ENCODE measurements at places on chromosomes 2 and 18. TPM values are rescaled to one million over a fixed set of nuclear protein-coding genes. Genes with fewer than 3 reads are reported as not detected.

DNA sequence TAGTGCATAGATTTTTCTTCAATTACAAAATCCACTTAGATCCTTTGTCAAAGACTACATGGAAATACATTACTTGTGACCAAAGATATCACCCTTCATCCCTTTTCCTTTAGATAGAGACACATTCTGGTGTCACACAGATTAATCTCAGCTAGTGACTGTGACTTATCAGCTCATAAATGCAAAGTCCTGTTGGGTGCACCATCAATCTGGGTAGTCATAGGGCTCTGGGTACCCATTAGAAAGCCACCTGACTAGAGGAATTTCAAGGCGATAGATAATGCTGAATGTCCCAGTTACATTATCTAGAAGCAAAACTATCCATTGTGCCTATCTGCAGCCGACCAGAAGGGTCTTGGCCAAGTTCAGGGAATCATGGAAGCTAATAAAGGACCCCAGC lies 2.6 kb upstream of the APOB start:
- DNase-seq: no peak

DNA sequence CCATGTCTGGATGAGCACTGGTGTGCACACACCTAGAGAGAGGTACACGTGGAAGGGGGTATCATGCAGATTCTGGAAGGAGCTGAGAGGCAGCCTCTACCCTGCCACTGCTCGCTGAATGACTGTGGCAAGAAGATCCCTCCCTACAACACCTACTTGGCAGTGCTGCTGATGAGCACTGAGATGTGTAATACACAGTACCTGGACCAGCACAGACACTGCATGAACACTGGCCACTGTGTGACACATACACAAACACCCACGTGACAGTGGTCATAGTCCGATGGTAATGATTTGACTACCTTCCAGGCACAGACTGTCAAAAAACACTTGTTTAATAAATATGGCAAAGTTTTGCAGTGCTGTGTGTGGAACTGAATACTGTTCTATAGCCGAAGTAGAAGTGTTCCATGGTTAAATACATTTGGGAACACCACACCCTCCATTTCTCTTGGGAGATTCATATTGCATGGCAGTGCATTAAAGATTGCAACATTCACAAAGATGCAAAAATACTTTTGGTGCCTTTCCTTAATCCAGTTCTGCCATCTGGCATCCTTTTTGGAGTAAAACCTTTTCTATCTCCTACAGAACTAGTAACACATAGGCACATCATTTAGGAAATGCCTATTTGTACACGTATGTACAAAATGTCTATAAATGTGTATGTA lies 29.6 kb downstream of the MRPS5 start:
- DNase-seq: no peak

DNA sequence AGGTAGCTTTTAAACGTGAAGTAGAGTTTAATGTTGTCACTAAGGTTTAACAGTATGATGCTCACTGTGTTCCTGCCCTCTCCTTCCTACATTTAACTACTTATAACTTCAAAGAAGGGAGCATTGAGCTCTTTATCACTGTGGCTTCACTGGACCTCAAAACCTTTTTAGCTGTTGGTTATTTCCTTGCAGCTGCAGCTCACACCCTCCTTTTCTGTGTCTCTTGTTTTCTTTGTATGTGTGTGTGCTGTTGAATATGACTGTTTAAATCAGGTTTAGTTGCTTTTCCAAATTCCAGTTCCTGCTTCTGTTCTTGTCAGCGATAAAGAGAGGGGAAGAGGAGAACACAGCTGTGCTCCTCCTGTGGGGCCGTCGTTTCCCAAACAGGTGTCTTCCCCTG lies 208.0 kb downstream of the PTPRM start:
- no peak for DNase-seq

- peak; percentile 67 for DNase-seq
Measured at GRCh38 chr2:64362562-64363026, 91.4 kb upstream of the LGALSL start.

- no peak for DNase-seq
Measured at GRCh38 chr18:42048158-42048557, 93.1 kb downstream of the PIK3C3 start.

DNA sequence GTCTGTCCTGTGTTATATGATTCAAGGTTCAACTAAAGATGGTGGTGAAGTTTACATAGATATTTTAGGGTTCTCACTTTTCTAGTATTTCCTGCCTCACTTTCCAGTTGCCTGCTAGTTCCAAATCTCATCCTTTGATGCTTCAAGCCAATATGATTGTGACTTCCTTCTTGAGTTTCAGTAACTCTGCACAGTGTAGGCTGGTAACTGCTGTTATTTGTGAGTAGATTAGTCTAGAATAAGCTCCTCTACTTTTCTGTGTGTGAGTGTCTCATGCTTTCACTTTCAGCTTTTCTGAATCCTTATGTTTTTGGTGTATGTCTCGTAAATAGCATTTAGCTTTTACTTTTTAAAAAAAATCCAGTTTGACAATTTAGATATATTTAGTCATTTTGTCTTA lies 42.6 kb downstream of the GALNT1 start:
- DNase-seq: no peak

DNA sequence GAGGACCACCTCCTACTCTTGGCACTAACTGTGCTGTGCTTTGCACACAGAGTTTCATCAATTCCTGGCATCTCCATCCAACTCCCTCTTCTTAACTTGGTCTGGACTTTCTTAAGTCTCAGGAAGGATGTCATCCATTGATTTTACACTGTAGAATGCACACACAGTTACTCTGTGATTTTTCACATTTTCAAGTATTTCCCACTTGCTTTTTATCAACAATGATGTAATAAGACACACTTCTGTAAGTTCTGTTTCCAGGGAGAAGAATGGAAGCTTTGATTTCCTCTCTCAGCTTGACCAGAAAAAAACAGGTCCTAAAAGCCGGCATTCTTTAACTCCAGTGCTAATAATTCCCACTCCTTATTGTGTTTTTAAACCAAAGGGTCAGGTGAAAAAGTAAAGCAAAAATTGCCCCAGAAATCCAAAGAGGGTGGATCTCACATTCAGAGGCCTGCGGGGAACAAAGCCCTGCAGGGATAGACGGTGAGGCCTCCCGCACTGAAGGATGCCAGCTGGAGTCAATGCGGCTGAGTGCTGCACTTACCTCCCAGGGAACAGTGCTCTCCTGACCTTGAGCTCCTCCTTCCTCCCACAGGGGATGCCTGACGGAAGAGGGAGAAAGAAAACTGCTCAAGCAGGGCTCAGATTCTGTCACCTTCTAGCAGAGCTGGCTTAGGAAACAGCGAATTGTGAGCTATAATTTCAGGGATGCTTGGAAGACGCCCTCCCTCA lies 83.1 kb downstream of the PDCL3 start:
- no peak for DNase-seq

GRCh38 chr2:62099050-62099449 lies 96.9 kb upstream of the B3GNT2 start:
- DNase-seq: no peak

DNA sequence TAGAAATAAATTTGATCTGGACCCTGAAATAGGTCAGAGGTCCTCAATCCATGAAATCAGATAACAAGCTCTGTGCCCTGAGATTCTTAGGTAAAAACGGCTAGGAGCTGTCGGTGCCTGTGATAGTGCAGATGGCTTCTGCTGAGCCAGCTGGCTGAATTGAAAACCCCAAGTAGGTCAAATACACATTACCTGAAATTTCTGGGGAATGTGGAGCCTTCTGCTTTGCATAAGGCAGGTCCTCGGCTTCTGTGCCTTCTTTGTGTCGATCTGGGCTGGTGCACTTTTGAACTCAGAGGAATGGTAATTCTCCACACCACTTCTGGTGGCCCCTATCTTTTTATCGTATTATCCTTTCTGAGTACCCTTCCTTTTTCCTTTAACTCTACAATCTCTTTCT lies 66.6 kb downstream of the CNTNAP5 start:
- DNase-seq: no peak

DNA sequence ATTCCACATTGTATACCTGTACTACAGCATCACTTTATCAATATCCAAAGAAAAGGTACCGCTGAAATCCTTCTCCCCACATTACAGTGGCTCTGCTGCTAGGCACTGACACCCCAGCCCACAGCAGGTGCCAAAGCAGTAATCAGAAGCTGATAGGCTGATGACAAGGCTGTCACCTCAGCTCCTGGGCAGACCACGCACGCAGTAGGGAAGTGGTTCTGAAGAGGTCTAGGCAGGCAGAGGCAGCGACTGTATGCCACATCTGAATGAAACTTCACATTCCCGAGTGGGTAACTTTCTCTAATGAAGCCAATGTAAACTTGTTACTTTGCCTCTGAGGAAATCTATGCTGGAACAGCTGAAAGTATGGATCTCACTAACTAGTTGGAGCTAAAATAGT lies 113.0 kb downstream of the MEP1B start:
- DNase-seq: no peak

GRCh38 chr2:171181064-171182049 lies 20.7 kb upstream of the TLK1 start:
- DNase-seq: no peak

- no peak for DNase-seq
Measured at GRCh38 chr18:13516855-13517254, 209.5 kb downstream of the FAM210A start.

DNA sequence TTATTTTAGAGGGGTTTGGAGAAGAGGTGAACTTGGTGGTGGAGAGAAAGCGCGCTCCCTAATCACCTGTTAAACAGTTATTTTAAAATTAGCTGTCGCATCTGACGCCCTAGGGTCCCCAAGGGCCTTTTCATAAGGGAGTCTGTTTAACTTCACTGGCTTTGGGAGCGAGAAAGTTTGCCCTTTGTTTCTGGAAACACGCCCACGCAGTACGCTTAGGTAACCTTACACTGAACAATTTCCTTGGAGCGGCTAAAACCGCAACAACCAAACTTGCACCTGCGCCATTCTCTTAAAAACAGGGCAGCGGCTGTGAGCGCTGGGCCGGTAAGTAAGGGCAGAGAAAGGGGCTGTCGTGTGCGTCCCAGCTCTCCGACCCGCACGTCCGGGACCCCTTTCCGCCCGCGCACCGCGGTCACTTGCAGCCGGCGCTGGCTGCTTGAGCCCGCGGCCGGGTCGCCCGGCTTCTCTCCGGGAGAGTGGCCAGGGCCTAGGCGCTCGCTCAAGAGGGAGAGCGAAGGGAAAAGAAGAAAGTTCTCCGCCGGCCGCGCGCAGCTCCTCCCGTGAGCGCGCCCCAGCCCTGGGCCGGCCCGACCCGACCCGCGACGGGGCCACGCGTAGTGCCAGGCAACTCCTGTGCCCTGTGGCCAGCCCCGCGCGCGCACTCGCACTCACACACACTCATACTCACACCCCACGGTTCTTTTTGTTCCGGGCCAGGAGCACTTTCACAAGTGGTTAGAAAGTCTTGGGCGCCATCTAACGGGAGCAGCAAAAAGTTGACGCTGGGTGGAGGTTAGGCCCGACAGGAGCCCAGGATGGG lies 19.2 kb downstream of the POU3F3 start:
- DNase-seq: peak; percentile 67

- DNase-seq: no peak
Measured at GRCh38 chr2:133675-134593, 87.6 kb upstream of the FAM110C start.

GRCh38 chr18:63887424-63887823 lies at the start of gene SERPINB2:
SERPINB2 (plus strand) TSS chr18:63887705; CDS start chr18:63891445, 3,740 bp downstream.
- DNase-seq: no peak

- peak; percentile 75 for DNase-seq
Measured at GRCh38 chr18:11885278-11885947, 22.7 kb downstream of the MPPE1 start.

DNA sequence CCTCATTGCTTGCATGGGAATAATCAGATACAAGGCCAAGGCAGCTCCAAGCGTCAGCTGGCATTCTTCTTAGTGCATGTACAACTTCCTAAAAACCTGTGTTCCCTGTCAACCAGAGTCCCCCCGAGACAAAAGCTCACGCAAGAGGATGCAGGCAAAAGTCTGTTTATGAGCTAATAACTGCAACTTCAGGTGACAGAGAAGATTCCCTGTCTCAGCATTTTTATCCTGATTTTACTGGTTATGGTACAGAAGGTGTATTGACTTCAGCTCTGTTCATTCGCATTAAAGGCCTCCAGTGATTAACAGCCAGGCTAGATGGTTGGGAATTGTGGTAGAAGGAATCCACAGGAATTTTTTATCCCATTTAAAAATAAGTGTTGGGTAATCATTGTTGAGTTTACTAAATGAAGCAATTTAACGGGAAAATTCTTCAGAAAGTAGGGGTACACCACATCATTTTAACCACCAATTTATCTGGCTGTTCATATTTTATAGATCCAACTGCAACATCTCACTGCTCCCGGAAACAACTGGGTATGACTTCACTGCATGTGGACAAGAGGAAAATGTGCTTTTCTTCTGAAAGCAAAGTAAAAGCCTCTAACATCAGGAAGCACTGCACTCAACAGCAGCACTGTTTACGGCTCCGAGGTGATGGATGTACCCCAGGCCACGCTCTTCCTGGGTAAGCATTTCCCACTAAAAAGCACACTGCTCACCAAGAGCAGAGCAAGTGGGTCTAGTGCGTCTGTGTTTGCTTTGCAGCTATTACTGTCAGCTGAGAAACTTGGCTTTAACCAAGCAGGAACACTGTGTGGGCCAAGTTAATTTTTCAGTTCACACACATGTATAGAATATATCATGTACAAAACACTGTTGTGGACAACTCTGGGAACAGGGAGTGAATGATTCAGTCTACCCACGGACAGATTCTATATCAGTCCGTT lies 31.9 kb downstream of the CCBE1 start:
- DNase-seq: no peak

- DNase-seq: no peak
Measured at GRCh38 chr2:169694894-169695260, 608 bp downstream of the PHOSPHO2 start.

FAM161A gene
- total RNA-seq: 2.2 TPM

GREB1 gene
- total RNA-seq: 3.2 TPM

SELENOI gene
- total RNA-seq: 35.0 TPM

RFX8 gene
- total RNA-seq: not detected

GAREM1 gene
- total RNA-seq: 5.5 TPM

DSC2 gene
- total RNA-seq: 4.6 TPM

VWA3B gene
- not detected for total RNA-seq

ALPG gene
- total RNA-seq: not detected

INHBB gene
- total RNA-seq: 0.37 TPM

CCBE1 gene
- total RNA-seq: 6.9 TPM

PDE11A gene
- total RNA-seq: 2.1 TPM

EN1 gene
- not detected for total RNA-seq

Measured in right lobe of liver (tissue), 6 donors.